ENCODE measurements at places on chromosomes 5 and 9.

- DNase-seq = no peak
Observed at GRCh38 chr9:88748566-88749261, 213.7 kb downstream of the NXNL2 start.

- no peak for DNase-seq
Observed at GRCh38 chr5:147963948-147964693, 57.8 kb upstream of the C5orf46 start.

GRCh38 chr5:5623397-5623796 lies 200.9 kb downstream of the ICE1 start:
- DNase-seq = no peak

DNA sequence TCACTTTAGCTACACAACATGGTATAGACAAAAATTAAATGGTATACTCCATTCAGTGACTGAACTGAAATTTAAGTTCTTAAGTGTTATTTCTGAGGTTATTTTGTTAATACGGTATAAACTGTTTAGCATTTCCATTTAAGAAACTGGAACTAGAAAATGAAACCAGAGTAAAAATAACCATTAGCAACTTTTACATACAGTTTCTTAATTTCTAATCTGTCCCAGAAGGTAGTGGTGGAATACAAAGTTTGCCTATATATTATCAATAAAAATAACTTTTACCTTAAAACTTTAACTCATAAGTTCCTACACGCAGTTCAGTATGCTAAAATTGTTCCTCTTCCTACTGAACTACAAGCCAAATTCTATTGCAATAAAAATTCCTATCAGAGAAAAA lies 10.3 kb downstream of the GOLPH3 start:
- DNase-seq = no peak

GRCh38 chr5:2797160-2797559 lies 45.7 kb upstream of the IRX2 start:
- peak; percentile 57 for DNase-seq

DNA sequence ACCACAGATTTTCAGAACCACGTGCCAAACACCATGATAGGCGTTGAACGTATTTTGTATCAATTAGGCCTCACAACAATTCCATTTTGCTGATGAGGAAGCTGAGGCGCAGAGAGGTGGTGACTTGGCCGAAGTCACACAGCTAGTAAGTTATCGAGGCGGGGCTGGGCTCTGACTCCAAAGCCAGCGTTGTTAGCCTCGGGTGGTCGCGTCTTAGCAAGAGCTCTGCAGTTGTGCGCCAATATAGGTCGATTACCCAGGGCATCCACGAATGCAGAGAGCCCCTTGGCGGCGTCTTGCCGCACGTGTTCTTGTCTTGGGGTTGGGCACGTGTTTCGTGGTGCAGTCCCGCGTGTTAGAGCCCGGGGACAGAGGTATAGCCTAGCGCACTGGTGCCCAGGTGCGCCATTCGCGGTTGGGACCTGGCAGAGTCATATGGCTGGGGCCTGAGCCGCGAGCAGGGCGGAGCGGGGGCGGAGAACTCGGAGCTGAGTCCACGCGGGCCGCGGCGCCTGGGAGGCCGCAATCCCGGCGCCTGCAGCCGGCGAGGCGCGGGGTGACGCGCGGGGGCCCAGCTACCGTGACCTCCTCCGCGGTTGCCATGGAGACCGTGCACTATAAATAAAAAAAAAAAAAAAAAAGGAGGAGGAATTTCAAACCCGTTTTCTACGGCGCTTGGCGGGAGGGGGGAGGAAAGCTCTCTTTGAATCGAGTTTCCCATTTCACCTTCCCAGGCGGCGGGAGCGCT lies 62.3 kb downstream of the CXXC5 start:
- peak; percentile 82 for DNase-seq

DNA sequence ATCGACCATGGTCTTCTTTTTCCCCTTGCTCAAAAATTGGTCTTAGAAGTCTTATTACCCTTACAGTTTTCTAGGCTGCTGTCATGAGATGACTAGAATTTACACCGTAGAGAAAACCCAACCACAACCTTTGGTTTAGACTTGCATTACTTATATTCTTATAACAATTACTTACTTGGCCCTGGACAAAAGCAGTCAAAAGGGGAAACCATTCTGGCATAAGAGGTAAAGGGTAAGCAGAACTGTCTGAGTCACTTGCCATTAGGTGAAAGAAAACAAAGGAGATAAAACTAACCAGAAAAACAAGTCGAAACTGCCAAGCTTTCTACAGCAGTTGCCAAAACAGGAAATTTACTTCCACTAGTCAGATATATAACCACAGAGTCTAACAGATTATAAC lies 17.9 kb downstream of the TMEM245 start:
- peak; percentile 23 for DNase-seq

DNA sequence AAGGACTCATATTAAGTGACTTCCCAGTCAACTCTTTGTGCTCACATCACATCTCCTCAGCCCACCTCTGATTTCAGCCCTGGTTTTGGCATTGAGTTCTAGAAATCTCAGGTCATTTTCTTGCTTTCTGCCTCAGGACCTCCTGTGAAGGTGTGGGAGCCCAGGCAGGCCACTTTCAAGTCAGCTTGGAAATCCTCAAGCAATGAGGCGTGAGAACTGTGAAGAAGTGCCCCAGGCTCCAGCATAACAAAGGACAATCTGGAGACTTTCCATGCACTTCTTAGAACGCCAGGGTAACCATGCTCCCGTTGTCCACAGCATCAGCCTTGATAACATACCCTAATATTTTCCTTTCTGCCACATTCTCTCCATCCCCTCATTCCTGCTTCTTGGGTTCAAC lies 131.2 kb upstream of the MAP3K1 start:
- no peak for DNase-seq

- DNase-seq = no peak
Observed at GRCh38 chr9:127999461-127999860, 18.7 kb upstream of the EEIG1 start.
